ENCODE measurements at places on chromosomes 11 and 22. TPM values are rescaled to one million over a fixed set of nuclear protein-coding genes. Genes with fewer than 3 reads are reported as not detected.

Gene LAYN
- total RNA-seq = 54.0 TPM

Gene MMP12
- total RNA-seq = not detected

DNA sequence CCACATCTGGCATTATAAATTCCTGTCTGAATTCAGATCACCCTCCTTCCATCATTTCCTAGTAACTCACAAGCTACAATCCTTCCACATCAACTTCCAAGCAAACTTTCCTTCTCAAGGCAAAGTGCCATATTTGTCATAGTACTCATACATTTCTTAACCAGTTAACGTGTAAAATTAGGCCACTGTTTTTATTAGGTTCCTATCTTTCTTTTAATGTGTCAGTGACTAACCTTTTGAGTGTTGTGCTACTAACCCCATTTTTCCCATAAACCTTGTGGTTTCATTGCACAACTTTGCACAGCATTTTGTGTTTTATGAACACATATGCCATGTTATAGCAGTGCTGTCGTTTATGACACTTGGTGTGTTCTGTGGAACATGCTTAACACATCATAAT is 90.1 kb downstream of the KIF18A start:
- no peak for DNase-seq

DNA sequence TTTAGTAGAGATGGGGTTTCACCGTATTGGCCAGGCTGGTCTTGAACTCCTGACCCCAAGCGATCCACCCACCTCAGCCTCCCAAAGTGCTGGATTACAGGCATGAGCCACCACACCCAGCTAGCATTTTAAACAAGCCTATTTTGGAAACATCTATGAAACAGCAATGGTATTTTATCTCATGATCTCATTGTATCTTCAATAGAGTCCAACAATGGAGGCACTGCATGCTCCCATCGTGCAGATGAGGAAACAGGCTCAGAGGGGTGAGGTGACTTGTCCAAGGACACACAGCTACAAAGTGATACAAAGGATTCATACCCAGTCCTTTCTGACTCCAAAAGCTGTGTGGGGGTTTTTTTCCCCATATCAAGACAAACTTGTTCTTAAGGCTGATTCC is 39.0 kb upstream of the RTL6 start:
- no peak for DNase-seq

GRCh38 chr11:65116370-65117205 is 913 bp downstream of the ZNHIT2 start:
- DNase-seq = peak; percentile 42

- no peak for DNase-seq
These were observed 33.3 kb downstream of the MOV10L1 start for GRCh38 chr22:50123119-50123518.

GRCh38 chr11:47649276-47649675 is 6.9 kb upstream of the MTCH2 start:
- DNase-seq = no peak

Gene RIBC2
- 0.55 TPM for total RNA-seq

DNA sequence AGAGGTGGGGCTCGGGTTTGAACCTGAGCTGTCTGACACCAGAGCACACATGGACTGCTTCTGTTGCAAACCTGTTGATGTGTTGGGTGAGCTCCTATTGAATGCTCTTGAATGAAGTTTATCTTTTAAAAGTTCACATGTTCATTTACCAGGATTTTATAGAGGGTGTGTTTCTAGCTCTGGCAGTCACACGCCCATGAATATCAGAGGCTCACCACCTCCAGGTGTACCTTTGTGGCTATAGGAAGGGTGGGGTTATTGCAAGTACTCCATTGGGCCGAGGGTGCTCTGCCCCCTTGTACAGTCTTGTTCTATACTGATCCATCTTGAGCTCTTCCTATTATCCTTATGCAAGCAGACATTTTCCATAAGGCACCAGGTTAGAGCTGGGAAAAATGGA is 9.2 kb downstream of the ENDOD1 start:
- DNase-seq = no peak

Gene APOL2
- total RNA-seq = 101 TPM

GRCh38 chr11:10818594-10818993 is 9.9 kb upstream of the EIF4G2 start:
- DNase-seq = no peak

GRCh38 chr22:46001046-46001425 is 24.1 kb upstream of the WNT7B start:
- no peak for DNase-seq

Gene LRRC55
- not detected for total RNA-seq

- no peak for DNase-seq
These were observed 140.0 kb downstream of the AASDHPPT start for GRCh38 chr11:106217456-106217855.

GRCh38 chr11:65809496-65809895 is 22.6 kb downstream of the OVOL1 start:
- DNase-seq = no peak

Gene APLNR
- total RNA-seq = 2.3 TPM

DNA sequence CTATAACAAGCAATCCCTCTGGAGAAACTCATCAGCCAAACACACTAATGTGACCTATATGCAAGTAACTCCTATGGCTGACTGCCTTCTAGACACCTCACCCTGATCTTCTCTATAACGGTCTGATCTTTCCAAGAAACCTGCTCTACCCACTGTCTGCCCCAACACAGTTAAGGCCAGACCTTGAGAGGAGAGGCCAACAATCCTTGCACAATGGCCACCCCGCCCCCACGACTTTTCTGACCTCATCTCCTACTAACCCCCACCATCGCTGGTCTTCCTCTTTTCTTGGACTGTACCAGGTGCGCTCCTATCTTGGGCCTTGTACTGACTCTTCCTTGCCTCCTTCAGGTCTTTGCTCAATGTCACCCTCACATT is 12.5 kb downstream of the HIRA start:
- no peak for DNase-seq

DNA sequence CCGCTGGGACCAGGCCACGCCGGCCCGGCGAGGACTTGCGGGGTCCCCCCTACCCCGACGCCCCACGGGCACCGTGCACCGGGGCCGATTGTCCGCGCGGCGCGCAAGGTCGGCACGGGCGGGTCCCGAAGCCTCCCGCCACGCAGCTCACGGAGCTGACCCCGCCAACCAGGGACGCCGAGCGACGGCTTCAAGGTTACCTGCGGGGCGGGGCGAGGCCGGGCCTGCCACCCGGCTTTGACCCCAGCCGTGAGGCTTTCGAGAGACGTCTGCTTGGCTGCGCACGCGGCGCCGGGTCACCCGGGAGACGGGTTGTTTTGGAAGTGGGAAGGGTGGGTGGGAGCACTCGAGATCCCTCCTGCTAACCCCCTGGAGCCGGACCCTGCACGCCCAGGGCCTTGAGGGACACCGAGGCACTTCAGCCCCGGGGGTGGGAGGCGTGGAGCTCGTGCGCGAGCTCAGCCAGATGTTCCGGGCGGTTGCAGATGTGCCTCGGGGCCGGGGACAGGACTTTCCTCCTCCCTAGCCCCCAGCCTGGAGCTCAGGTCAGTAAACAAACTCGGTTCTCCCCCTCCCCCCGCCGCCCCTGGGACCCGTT is 3.2 kb upstream of the WNT11 start:
- peak; percentile 36 for DNase-seq

- no peak for DNase-seq
These were observed 3.8 kb downstream of the PRG3 start for GRCh38 chr11:57377107-57377506.

GRCh38 chr11:83241291-83241946 is 44.7 kb downstream of the CCDC90B start:
- peak; percentile 86 for DNase-seq

Gene TSPAN18
- 49.0 TPM for total RNA-seq
